ENCODE measurements at places on chromosomes 4 and X.

DNA sequence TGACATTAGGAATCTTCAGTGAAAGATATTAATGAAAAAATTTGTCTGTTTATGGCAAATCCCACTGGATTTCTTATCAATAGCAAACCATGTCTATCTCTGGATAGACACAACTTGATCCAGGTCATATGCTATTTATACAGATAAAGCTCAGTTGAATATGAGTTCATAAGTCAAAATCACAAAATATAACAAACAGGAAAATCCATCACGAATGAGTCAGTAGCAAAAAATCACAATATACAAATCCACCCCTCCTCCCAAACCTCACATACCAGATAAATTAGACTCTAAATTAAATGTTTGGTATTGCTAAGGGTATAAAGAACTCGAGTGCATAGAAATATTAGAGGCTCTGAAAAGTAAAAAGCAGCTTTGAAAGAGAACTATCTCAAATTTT lies 420.5 kb downstream of the TLL1 start:
- no peak for DNase-seq

- no peak for DNase-seq
These were observed 39.5 kb downstream of the USP38 start for GRCh38 chr4:143224255-143224654.

- no peak for DNase-seq
These were observed 100.6 kb downstream of the AFF2 start for GRCh38 chrX:148601034-148601433.

GRCh38 chr4:82585690-82586435 lies 24.1 kb upstream of the TMEM150C start:
- no peak for DNase-seq

DNA sequence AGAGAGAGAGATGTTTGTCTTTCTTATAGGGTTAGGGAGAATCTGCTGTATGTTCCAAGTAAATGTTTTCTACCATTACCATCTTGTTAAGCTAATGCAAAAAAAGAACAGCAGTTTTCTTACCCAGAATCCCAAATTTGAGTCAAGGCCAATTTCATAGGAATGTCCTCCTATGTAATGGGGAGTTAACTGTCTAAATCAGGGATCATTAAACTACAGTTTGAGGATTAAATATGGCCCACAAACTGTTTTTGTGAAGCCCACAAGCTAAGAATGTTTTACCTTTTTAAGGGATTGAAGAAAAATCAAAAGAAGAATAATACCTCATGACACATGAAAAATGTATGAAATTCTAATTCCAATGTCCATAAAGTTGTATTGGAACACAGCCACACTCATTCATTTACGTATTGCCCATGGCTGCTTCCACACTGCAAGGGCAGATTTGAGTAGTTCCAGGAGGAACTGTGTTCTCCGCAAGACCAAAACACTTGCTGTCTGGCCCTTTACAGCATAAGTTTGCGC lies 113.2 kb upstream of the SPRY1 start:
- DNase-seq: no peak

GRCh38 chr4:110119880-110120279 lies 78.5 kb downstream of the ELOVL6 start:
- no peak for DNase-seq

DNA sequence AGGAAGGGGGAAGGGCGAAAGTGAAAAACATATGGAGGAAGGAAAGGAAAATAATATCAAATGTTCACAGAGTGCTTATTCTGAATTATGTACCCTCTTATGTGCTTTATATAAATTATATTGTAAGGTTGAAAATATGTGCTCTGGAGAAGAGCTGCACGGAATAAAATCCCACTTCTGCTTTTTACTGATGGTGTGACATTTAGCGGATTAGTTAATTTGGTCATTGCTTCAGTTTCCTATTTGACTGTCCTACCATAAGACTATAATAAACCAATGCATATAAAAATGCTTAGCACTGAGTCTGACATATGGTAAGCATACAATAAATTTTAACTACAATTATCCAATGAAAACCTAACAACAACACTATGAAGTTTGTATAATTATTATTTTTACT lies 86.2 kb downstream of the NPFFR2 start:
- DNase-seq: no peak

GRCh38 chrX:124234348-124234747 lies 98.1 kb upstream of the TEX13D start:
- no peak for DNase-seq

DNA sequence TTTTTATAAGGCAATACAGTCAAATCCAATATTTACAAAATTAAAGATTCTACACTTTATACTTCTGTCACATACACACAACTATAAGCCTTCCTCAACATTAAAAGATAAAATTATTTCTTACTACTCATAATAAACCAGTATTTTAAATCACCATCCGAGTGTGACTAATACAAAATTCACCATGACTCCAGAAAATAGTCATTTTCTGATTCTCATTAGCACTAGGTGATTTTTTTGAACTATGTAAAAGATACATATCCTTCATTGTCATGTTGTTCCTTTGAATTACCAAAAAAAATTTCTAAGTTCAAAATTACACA lies 646 bp upstream of the SLC7A11 start:
- no peak for DNase-seq

DNA sequence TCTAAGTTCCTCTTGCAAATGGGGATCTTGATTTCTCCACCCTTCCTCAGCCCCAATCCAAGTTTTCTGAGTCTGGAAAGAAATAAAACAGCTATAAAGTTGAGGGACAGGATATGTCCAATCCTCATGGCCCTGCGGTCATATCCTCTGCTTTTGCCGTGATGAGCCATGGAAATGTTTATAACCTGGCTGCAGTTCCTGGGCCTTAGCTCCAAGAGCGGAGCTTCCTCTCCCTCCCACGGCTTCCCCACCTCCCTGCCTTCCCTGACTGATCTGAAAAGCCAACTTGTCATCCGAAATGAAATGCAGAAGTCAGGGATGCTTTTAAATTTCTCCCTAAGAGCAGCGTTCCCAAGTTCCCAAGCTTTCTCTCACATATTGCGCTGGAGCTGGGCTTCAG lies 221.5 kb upstream of the SFRP2 start:
- no peak for DNase-seq

GRCh38 chr4:125826801-125827695 lies 512.3 kb downstream of the FAT4 start:
- DNase-seq: no peak

DNA sequence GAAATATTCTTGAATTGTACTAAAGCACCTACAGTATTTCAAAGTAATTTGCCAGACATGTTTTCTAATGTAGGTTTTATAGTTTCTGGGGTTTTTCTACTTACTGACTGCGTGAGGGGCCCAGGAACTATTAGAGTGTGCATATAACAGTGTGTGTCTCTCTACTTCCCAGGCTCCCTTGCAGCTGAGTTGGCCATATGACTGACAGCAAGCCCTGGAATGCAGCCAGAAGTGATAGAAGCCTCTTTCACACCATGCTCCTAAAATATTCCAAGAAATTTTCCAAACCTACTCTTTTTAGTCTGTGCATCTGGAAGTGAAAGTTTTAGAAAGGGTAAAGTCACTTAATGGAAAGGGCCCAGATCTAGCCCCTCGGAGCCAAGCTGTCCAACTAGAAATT lies 96.7 kb upstream of the SLC7A11 start:
- DNase-seq: no peak

DNA sequence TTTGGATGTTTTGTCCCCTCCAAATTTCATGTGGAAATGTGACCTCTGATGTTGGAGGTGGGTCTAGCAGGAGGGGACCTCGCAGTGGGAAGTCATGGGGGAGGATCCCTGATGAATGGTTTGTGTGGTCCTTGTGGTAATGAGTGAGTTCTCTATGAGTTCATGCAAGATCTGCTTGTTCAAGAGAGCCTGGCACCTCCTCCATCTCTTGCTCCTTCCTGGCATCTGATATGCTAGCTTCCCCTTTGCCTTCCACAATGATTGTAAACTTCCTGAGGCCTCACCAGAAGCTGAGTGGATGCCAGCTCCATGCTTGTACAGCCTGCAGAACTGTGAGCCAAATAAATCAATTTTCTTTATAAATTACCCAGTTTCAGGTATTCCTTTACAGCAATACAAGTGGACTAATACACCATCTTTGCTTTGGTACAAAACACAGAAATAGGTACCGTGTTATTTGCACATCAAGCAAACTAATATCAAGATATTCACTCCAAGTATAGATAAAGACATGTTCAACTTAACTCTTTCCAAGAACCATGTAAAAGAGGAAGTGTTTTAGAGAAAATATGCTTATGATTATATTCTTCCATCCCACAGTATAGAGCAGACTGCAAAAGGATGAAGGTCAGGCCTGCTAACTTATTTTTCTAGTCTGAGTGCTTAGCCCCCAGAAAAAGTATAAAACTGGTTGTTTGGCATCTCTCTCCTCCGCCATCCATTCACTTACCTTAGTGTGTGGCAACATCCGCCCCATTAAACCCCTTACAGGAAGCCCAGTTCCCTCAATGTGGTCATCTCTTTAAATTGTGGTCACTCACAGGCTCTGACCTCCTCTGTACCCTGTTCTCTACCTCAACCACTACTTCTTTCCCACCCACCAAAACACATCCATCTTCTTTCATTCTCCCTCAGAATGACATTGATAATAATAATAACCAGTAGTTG lies 6.7 kb downstream of the ARAP2 start:
- DNase-seq: no peak

GRCh38 chrX:130793975-130794374 lies 109.0 kb downstream of the ENOX2 start:
- DNase-seq: no peak

- DNase-seq: no peak
These were observed 128.7 kb downstream of the GABRB1 start for GRCh38 chr4:47160095-47160494.

DNA sequence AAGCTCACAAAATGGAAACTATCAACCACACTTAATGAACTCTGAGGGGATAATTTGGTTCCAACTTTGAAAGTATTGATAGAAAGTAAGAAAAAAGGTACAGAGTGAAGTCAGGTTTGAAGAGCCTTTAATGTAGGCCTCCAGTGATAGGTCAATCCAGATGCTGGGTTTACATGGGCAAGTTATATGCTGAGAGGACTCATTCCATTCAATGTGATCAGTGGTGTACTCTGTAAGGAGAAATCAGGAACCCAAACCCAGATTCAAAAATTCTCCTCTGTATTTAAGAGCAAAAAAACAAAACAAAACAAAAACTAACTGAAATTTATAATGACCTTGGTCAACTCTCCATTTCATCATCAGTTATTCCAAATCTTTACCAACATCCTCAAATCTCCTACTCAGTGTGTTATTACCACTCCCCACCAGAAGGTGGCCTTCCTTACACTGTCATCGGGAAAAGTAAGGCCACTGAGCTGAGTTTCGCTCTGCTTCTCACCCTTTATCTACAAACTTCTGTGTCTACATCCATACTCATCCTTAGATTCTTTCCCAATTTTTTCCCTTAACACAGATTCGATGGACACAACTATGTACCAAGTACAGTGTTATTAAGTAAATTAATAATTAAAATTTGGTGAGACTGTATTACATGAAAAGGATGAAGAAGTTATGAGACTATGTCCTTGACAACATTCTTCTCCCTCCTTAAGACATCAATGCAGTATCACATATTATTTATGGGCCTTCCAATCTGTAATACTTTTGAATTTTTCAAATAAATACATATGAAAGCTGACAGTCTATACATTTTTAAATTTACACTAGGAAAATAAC lies 88.3 kb downstream of the ZAR1 start:
- DNase-seq: peak; percentile 11

- DNase-seq: no peak
These were observed 301.7 kb upstream of the CPEB2 start for GRCh38 chr4:14700544-14700943.

DNA sequence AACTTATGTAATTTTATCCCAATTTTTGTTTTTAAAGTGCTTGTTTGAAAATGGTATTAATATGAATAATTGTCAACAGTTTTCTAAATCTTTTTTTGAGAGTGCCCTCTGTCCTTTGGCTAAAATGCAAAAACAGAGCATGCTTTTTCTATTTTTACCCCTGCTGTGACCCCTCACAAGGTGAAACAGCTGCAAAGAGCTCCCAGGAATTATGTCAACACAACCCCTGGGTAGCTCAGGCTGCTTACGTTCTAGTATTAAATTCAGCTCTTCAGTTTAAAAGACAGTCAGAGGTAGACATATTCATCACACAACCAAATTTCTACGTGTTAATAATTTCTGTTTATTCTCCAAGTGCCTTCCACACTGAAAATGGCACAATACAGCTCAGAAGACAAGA lies 367.5 kb downstream of the PRDM5 start:
- DNase-seq: no peak

DNA sequence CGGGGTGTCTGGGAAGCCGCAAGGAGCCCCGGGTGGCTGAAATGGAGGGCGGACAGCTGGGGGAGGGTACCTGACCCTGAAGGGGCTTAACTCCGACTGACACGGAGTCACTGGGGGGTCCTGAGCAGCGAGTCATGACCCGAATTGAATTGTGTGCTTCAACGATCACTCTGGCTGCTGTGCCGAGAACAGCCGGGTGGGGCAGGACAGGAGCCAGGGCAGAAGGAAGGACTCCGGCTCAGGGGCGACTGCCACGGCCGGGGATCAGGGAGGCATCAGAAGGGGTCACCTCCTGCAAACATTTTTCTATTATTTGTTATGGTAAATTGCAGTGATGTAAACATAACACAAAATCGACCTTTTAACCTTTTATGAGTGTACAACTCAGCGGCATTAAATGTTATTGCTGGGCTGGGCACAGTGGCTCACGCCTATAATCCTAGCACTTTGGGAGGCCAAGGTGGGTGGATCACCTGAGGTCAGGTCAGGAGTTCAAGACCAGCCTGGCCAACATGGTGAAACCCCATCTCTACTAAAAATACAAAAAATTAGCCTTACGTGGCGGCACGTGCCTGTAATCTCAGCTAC lies 21.6 kb downstream of the ZFYVE28 start:
- DNase-seq: no peak

DNA sequence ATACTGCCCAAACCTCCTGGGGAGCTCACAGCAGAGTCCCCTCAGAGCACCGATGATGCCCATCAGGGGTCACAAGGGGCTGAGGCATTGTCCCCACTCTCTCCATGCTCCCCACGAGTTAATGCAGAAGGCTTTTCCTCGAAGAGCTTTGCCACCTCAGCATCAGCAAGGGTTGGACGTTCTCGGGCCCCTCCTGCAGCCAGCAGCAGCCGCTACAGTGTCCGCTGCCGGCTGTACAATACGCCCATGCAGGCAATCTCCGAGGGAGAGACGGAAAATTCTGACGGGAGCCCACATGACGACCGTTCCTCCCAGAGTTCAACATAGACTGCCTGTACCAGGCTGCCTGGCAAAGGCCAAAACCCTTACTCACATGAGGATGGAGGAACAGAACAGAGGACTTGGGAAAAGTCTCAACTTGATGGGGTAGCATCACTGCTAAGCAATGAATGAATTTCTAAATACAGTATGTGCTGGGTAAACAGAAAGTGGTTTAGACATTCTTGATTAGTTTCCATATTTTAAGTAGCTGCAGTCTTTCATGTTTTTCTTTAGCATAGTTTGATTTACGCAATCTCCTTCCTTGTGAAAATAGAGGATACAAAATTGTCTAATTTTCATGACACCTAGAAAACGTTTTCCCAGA lies 5.0 kb upstream of the SCML1 start:
- DNase-seq: no peak

GRCh38 chrX:40085714-40086113 lies 12.0 kb downstream of the BCOR start:
- DNase-seq: no peak

- DNase-seq: no peak
These were observed 340.0 kb upstream of the NDST4 start for GRCh38 chr4:115453416-115453815.

- no peak for DNase-seq
These were observed 90.8 kb downstream of the SHOX start for GRCh38 chrX:721354-721753.

Measured in activated CD8-positive, alpha-beta memory T cell treated with anti-CD3 and anti-CD28 coated beads for 4 hours (primary cell).